ENCODE measurements at places on chromosomes 16 and 17. TPM values are rescaled to one million over a fixed set of nuclear protein-coding genes. Genes with fewer than 3 reads are reported as not detected.

DNA sequence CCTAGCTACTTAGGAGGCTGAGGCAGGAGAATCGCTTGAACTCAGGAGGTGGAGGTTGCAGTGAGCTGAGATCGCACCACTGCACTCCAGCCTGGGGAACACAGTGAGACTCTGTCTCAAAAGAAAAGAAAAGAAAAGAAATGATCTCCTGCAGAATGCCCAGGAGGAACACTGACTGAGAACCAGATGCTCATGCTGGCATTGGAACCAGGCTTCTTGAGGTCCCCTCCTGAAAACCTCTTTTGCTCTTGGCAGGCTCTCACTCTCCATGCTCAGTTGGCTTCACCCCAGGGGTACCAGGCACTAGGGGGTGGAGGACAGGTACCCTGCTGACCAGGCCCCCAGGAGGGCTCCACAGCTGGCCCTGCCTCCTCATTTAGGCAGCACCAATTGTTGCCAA, 8.5 kb upstream of the TNFRSF17 start:
- no peak for DNase-seq

GRCh38 chr17:72380120-72380519, 259.3 kb downstream of the SOX9 start:
- DNase-seq = no peak

DNA sequence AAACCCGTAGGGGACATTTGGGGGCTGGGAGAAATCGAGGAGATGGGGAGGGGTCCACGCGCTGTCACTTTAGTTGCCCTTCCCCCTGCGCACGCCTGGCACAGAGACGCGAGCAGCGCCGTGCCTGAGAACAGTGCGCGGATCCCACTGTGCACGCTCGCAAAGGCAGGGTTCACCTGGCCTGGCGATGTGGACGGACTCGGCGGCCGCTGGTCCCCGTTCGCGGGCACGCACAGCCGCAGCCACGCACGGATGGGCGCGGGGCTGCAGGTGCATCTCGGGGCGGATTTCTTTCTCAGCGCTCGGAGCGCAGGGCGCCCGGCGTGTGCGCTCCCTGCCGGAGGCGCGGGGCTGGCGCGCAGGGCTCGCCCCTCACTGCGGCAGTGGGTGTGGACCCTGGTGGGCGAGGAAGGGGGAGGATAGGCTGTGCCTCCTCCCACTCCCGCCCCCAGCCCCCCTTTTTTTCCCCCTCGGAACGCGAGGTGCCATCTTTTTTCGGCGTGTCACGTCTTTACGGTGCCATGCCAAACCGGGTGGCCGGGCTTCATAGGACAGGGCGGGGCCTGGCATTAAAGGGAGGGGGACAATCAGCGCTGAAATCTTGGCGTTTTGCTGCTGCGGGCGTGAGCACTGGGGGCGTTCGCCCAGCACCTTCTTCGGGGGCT, 1.1 kb downstream of the MAPT start:
- DNase-seq = no peak

GRCh38 chr17:34645594-34645993, 66.2 kb downstream of the TMEM132E start:
- no peak for DNase-seq

GRCh38 chr17:2040219-2040827, 1.5 kb upstream of the OVCA2 start:
- no peak for DNase-seq

DNA sequence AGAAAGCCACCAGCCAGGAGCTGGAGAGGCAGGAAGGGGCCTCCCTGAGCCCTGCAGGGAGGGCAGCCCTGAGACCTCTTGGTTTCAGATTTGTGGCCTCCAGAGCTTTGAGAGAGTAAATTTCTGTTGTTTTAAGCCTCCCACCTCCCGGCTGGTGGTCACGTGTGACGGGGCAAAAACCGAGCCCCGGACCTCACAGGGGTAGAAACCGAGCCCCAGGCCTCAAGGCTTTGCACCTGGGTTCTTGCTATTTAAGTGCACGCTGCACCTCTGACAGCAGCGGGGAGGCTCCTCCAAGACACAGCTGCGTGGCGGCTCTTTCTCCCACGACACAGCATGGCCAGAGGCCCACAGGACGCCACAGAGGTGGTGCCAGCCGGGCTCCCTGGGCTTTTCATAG, 17.4 kb upstream of the ZC3H18 start:
- no peak for DNase-seq

GRCh38 chr17:79864617-79865250, 25.5 kb upstream of the CBX4 start:
- DNase-seq = no peak

- no peak for DNase-seq
These were observed 48.6 kb downstream of the IST1 start for GRCh38 chr16:71943887-71944286.

Gene CCL14
- 16.9 TPM for total RNA-seq

Gene NPIPA7
- 2.4 TPM for total RNA-seq

Gene CACNA1G
- total RNA-seq = 0.10 TPM

Gene NEUROD2
- total RNA-seq = not detected

All from left lobe of liver (tissue), 2 donors.